ENCODE measurements at places on chromosomes 12 and 14. TPM values are rescaled to one million over a fixed set of nuclear protein-coding genes. Genes with fewer than 3 reads are reported as not detected.

The CLEC1A gene
- 0.30 TPM for total RNA-seq

The KICS2 gene
- 5.4 TPM for total RNA-seq

The DCN gene
- total RNA-seq = 129 TPM

The OGFOD2 gene
- total RNA-seq = 24.2 TPM

The SPTB gene
- not detected for total RNA-seq

The MUCL1 gene
- not detected for total RNA-seq

- DNase-seq = no peak
Measured at GRCh38 chr14:35669782-35670181, 135.8 kb downstream of the INSM2 start.

DNA sequence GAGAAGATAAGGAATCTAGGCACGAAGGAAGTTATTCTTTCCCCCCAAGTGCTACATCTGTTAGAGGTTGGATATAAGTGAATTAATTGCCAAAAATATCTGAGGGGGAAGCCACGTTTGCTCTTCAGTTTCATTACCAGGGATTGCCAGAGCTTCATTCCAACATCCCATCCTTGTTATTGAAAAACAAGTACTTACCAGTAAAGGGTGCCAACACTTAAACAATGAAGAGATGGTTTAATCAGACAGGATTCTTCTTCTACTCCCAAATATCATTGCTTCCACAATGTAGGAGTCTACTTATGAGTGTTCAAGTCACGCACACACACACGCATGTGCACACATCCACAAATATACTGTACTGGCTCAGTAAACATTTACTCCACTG, 312.4 kb downstream of the RPAP3 start:
- no peak for DNase-seq

DNA sequence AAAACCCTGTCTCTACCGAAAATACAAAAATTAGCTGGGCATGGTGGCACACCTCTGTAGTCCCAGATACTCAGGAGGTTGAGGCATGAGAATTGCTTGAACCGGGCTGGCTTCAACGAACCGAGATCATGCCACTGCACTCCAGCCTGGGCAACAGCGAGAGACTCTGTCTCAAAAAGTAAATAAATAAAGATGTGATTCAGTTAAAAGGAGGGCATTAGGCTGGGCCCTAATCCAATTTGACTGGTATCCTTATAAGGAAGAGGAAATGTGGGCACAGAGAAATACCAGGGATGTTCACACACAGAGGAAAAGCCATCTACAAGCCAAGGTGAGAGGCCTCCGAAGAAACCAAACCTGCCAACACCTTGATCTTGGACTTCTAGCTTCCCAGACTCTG, 10.1 kb upstream of the DCAF4 start:
- peak; percentile 61 for DNase-seq

DNA sequence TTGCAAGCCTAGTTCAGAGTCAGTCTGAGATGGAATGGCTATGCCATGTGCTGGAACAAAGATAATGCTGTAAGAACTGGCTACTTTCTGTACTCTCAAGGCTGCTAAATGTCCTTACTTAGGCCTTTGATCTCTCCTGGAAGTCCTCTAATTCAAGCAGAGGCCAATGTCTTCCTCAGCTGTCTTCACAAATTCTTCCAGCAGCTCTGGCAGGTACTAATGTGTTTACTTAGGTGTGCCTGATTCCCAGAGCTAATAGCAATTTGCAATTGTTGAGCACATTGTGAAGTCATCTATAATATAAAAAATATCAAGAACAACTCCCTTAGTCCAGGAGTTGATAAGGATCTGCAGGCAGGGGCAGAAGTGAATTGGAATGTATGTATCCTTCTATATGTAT, 3.8 kb upstream of the MYF5 start:
- DNase-seq = no peak

- no peak for DNase-seq
Measured at GRCh38 chr12:132052196-132052932, 91.8 kb downstream of the DDX51 start.

DNA sequence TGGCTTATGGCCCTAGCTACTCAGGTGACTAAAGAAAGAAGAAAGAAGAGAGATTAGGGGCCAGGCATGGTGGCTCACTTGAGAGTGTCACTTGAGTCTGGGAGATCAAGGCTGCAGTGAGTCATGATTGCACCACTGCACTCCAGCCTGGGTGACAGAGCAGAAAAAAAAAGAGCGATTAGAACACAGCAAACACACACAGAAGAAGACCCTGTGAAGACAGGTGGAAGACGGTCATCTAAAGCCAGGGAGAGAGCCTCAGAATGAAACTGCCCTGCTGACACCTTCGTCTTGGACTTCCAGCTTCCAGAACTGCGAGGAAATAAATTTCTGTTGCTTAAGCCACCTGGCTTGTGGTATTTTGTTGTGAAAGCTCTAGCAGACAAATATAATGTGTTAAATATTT, 17.5 kb upstream of the PPP1CC start:
- no peak for DNase-seq

GRCh38 chr12:9947674-9948073, 15.5 kb upstream of the CLEC2A start:
- no peak for DNase-seq

DNA sequence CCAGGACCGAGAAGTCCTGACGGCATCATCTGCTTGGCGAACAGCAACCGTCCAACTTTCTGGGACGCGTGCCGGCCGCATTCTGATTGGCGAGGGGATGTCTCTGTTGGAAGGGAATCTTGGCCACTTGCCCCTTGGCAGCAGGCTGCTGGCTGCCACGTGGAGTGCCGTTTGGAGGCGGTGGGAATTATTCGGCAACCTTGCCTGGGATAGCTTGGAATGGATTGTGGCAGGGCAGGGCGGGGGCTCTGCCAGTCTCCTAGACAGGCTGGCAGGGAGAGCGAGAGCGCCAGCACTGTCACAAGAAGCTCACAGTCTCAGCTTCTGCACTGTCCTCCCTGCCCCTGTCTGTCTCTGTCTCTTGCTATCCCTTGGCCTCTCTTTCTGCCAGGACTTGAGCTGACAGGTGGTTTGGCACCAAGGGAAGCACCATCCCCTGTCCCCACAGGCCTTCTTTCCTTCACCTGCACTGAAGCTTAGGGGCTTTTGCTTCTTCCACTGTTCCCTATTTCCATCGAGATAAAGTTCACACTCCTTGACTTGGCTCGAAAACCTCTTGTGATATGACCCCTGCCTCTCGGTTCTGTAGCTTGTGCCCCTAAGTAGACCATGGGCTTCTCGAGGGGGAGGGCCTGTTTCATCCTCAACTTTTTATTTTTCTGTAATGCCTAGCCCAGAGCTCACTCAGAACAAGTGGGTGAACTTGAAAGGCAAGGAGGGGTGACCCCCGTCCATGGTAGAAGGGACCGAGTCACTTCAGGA, 201.9 kb downstream of the PHETA1 start:
- DNase-seq = peak; percentile 55

DNA sequence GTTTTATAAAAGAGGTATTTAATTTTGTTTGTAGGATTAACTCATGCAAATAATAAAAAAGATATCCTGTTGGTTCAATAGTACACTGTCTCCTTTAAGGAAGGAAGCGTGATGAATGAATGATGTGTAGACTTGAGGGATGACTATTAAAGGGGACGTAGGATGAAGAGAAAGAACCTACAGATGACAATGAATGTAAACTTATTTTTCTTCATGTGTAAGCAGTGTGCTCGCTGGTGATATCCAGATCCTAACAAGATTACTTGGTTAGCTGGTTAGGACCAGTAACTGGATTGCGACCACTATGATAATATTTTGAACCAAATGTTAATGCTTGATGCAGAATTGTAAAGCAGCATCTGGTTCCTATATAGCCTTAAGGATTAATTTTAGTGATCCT, 2.6 kb downstream of the ARF6 start:
- no peak for DNase-seq

GRCh38 chr12:45475594-45475993, 253.9 kb upstream of the ARID2 start:
- no peak for DNase-seq

DNA sequence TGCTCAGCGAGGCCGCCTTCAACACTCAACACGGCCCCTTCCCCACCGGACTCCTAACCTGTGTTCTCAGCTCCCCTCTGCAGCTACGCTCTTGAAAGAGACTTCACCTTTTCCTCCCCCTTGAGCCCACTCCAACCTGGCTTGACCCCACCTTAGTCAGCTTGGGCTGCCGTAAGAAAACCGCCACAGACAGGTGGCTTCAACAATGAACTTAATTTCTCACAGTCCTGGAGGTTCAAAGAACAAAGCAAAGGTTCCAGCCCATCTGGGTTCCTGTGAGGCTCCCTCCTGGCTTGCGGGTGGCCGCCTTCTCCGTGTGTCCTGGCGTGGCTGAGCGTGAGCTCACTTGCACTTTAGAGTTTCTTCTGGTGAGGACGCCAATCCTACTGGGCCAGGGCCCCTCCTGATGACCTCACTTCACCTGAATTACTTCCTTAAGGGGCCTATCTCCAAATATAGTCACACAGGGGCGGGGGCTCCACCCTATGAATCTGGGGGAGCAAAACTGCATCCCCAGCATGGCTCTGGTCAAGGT, 138.8 kb downstream of the CALM1 start:
- DNase-seq = no peak

DNA sequence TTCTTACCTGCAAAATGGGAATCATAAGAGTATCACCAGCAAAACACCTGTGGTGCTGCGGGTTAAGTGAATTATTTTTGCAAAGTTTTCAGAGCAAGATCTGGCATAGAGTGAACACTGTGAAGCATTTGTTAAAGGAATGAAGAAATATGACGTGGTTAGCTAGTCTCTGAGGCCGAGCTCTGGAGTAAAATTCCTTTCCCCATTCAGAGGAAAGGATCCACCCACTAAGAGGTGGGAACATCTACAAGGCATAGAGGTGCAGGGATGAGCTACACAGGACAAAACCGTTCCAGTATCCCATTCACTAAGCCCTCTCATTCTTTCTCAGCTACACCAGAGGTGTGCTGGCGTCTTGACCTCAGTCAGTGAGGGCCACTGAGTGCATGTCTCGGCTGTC, 48.5 kb downstream of the JAG2 start:
- no peak for DNase-seq

DNA sequence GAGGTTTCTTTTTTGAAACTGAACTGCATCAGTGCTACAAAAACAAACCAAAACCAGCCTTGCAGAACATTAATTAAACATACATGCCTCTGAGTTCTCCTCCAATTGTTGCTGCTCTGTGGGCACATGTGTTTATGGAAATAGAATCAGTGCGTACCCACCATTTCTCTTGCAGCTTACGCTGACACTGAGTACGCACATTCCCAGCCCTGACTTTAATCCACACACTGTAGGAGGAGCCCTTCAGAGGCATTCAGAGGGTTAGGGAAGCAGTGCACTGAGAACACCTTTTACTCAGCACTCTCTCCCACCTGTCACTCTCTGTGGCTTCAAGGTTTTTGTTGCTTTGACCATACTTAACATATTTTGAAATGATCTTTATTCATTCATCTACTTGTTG, 250.5 kb upstream of the PWP1 start:
- DNase-seq = no peak
